ENCODE measurements at places on chromosomes 11 and 22.

DNA sequence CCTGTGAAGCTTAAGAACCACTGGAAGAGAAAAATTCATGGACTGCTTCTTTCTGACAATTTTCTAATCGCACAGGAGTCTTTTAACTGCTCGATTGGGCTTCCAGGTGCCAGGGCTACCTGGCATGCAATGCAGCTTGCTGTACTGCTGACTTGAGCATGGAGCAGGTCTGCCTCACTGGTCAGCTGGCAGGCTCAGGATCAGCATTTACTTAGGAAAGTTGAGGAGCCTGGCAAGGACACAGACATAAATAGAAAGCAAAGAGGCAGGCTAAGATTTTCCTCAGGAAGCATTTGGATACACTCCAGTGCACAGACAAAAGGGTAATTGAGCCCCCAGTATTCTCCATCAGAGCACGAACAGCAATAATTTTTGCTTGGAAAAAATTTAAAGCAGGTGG, 163.5 kb downstream of the CSNK2A3 start:
- no peak for DNase-seq

- DNase-seq, result no peak
Observed at GRCh38 chr11:33018840-33019239, 3.2 kb downstream of the DEPDC7 start.

GRCh38 chr11:18001191-18001590, 11.7 kb downstream of the SERGEF start:
- DNase-seq, result no peak

DNA sequence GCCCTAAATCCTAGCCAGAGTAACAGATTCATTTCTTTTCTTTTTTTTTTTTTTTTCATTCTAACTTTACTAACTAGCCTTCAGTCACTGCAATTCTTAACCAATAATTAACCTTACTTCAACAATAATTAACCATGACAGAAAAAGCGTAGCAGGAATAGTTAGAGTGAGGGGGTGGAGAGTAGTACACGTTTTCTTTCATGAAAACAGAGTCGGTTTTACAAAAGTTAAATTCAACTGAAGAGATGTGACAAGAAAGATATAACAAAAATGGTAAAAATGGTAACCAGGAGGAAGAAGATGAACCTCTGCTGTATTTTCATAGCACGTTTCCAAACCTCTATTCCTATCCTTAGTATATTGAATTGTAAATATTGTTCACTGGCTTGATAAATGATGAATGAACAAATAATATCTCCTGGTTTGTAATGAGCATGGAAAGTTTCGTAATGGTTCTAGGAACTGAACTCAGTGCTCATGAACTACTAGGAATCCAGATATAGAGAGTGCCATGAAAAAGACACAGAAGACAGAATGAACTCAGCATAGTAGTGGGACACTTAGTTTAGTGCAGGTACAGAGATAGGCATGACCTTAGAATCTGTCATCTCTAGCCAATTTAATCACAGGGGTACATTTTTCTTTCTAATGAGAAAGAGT, 116.5 kb upstream of the ANO5 start:
- DNase-seq, result no peak

GRCh38 chr11:45538363-45538762, 127.1 kb downstream of the CHST1 start:
- DNase-seq, result no peak

- peak; percentile 95 for DNase-seq
Observed at GRCh38 chr11:129279326-129280026, 87.4 kb upstream of the ARHGAP32 start.

DNA sequence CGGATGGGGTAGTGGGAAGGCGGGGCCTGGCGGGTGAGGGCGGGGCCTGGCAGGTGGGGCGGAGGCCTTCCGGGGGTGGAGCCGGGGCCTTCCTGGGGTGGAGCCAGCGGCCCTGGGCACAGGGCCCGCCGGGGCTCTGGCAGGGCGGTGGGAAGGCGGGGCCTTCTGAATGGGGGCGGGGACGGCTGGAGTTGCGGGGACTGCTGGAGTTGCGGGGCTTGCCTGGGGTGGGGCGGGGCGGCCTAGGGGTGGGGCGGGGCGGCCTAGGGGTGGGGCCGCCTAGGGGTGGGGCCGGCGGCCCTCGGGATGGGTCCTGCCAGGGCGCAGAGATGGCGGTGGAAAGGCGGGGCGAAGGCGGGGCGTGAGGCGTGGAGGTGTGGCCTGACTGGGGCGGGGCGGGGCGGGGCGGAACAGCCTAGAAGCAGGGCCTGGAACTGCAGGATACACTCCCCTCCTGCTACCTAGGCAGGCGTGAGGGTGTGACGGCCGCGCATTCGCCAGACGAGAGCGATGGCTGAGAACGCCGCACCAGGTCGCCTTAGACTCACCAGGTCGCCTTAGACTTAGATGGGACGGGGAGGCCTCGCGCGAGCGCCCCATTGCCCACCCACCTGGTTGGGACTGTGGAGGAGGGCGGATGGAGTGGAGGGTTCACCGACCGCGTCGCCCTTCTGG, 19.3 kb downstream of the RRP7A start:
- peak; percentile 89 for DNase-seq

GRCh38 chr11:64694821-64695365, 28.1 kb downstream of the NRXN2 start:
- DNase-seq, result no peak

DNA sequence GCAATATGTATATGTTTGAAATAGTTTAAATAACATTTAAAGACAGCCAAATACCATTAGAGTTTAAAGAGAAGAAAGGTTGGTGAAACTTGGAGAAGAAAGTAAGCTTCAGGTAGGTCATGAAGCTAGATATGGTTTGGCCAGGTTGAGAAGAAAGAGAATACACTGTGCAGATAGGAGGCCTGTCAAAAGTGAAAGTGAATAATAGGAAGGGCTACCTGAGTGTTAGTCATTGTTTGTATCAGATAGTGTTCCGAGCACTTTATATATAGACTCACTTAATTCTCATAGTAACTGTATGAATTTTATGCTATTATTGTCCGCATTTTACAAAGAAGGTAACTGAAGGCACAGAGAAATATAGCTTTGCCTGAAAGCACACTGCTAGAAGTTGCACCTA, 56.9 kb downstream of the USP47 start:
- DNase-seq, result no peak

DNA sequence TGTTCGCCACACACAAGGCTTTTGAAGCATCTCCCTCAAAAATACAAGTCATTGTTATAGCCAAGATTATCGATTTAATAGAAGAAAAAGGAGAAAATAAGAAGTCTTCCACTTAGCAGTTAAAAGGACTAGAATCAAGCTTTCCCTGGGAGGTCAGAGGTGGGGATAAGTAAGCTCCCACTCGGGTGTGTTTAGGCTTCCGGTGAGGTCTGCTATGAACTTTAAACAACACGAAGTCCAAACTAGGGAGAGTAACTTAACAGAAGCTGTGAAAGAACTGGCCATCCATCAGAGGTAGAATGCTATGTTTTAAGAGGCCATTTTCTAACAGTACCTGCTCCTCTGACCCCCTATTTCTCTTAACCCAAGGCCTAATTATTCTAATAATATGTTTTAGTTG, 91.4 kb upstream of the APOA1 start:
- no peak for DNase-seq

DNA sequence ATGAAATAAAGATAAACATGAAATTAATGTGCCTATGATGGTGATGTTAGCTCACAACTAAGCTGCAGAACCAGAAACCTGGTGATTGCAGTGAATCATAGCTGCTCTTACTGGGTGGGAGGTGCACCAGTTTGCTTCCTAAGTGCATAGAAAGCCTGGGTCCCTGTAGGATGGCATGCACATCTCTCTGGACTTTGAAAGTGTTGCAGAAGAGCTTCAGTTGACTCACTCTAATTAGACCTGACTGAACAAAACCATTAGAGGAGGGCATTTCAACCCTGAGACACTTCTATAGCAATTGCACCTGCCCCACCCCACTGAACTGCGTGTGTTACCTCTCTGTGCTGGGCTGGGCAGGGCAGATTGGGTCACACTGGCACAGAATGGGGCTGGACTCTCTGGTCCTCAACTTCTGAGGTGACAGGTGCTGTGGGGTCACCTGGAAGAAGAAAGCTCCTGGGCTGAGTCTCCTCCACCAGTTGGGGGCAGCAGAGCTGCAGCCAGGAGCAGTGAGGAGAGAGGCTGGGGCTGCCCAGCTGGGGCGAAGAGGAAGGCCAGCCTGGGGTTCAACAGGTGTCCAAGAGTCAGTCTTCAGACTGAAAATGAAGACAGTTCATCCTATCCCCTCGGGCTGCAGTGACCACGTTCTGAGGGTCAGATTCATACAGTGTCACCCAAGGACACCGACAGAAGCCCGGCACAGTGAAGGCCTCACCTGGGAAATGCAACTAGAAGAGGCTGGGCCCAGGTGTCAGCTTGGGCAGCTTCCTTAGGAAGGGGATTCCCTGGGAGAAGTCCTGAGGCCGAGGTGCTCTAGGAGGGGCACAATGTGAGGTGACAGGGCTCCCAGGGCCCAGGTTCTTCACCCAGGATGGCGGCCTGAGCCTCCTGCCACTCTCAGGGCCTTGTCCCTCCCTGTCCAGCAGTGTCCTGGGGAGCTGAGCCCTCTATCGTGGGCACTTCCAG, 58.1 kb downstream of the GGTLC2 start:
- DNase-seq, result no peak

GRCh38 chr11:114295676-114296604, at the start of gene NNMT:
NNMT (plus strand) TSS chr11:114296399; CDS start chr11:114296557, 158 bp downstream.
- DNase-seq, result peak; percentile 61

- no peak for DNase-seq
Observed at GRCh38 chr11:77151804-77152509, 23.9 kb downstream of the MYO7A start.

DNA sequence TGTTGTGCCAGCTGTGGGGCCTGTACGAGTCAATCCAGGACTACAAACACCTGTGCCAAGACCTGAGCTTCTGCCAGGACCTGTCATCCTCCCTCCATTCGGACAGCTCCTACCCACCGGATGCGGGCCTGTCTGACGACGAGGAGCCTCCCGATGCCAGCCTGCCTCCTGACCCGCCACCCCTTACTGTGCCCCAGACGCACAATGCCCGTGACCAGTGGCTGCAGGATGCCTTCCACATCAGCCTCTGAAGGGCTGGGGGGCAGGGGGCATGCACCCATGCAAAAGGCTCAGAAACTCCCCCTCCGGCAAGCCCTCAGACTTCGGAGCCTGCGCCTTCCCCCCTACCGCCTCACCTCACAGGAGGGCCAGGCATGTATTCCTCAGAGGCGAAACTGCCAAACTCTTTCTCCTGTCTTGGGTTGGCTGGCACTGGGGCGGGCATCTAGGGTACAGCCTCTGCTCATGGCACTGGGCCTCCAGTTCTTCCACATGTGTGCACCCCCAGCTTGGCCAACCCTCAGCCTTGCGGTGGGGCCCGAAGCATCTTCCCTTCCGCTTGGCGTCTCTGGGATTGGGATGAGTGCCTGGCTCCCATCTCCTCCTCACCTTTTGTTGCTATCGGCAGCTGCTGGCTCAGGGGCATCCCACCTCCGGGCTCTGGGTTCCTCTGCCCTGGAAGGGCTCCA, 1.2 kb downstream of the FAM89B start:
- DNase-seq, result peak; percentile 47

- DNase-seq, result peak; percentile 85
Observed at GRCh38 chr22:46107089-46107664, 43.1 kb upstream of the PPARA start.

- no peak for DNase-seq
Observed at GRCh38 chr11:85903406-85903805, 48.2 kb downstream of the CCDC83 start.

DNA sequence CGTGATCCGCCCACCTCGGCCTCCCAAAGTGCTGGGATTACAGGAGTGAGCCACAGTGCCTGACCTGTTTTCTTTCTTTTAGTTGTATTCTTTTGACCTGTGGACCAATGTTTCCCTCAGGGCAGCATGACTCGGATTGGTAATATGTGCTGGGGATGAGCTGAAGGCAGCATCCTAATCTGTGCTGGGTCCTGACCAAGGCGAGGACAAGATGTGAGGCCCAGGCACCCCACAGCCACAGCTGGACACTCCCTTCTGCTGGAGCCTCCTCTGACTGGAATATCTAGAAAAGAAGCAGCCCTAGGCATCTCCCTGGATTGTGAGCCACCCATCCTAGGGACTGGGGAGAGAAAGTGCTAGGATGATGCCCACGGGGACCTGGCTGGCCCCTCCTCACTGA, 105.4 kb downstream of the PDE2A start:
- DNase-seq, result no peak
